Kidney epithelial cell (primary cell): ENCODE measurements at places on chromosomes 2 and 18.

DNA sequence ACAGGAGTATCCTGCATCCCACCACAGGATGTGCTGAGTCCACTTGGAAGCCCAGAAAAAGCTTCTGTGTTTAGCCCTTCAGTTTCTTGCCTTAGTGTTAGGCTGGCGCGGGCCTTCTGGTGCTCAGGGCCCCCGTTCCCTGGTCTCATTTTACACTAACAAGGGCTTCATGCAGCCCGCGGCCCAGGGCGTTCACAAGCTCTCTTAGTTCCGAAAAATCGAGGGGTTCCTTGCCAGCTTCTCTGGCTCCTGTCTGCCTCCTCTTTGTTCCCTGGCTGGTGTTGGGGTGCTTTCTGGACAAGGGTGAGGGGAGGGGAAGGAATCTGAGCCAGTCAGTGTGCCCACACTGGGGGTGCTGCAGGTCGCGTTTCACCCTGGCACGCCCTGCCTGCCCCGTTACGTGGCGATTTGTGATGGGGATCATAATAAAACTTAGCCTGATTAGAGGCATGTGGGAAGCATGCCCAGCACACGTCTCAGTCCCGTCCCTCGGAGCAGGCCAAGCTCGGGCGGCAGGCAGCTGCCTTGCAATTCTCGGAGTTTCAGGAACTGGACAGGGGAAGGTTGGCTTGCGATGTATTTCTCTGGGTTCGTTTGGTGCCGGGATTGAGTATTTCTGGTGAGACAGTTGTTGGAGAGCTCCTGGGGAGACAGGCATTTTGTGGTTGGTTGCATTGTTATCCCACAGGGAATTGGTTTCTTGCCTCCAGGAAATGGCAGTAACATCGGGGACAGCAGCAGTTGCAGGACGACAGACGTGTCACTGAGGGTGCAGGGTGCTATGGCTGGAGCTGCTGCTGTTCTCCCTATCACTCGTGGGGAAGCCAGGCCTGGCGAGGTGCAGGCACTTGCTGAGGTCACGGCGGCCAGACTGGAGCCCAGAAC is 22.9 kb downstream of the SH3BP4 start:
- DNase-seq, result no peak

- no peak for DNase-seq
Measured at GRCh38 chr2:226031647-226032501, 632.4 kb downstream of the NYAP2 start.

- peak; percentile 69 for DNase-seq
Measured at GRCh38 chr2:180411661-180412060, 404.6 kb upstream of the CWC22 start.

- DNase-seq, result no peak
Measured at GRCh38 chr18:26407736-26408601, 140.4 kb downstream of the KCTD1 start.

- DNase-seq, result no peak
Measured at GRCh38 chr18:5588529-5588928, 44.7 kb upstream of the EPB41L3 start.

- DNase-seq, result no peak
Measured at GRCh38 chr18:52553441-52553840, 213.4 kb downstream of the DCC start.

DNA sequence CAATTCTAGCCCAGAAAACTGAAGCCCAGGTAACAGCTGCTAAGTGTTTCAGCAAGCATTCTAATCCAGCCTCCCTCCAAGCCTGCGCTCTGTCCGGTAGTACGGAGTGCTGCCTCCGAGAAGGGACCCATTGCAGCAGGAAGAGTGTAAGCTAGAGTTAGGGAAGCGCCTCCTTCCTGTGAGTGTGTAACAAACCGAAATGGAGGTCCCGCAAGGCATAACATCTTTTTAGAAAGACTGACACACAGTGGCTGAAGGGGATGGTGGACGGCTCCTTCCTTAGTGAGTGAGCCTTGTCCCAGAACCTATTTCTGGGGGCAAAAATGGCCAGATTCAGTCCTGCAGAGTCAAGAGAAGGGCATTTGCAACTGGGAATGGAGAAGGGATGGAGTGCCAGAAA is 12.2 kb downstream of the PKDCC start:
- no peak for DNase-seq

DNA sequence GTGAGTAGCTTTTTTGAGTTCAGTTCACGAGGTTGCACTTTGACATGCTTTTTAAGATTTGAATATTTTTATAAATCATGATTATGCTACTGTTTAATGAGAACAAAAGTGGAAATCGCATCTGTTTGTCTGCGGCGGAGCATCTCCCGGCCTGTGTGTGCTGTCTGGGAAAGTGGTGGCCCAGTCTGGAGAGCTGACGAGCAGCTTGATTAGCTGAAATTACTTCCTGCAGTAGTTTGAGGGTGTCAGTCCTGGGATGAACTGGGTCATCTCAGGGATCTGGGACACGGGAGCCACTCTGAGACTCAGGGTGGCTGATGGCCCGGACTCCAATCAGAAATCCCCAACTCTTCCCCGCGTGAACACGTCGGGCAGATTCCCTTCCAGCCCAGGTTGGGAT is 115.9 kb downstream of the KLHL29 start:
- no peak for DNase-seq

GRCh38 chr2:113986762-113987290 is 96.9 kb downstream of the ACTR3 start:
- DNase-seq, result no peak

GRCh38 chr2:117702098-117702497 is 112.4 kb upstream of the DDX18 start:
- no peak for DNase-seq

DNA sequence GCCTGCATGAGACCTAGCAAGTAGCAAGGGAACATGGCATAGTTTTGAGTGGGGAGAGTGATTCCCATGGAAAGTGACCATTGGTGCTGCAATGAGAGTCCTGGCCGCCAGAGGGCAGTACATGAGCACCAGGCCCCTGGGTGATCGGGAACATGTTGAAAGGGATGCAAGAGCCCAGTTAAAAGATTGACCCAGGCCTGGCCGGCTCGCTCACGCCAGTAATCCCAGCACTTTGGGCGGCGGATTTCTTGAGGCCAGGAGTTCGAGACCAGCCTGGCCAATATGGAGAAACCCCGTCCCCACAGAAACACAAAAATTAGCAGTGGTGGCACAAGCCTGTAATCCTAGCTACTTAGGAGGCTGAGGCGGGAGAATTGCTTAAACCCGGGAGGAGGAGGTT is 22.2 kb downstream of the FAP start:
- DNase-seq, result no peak

DNA sequence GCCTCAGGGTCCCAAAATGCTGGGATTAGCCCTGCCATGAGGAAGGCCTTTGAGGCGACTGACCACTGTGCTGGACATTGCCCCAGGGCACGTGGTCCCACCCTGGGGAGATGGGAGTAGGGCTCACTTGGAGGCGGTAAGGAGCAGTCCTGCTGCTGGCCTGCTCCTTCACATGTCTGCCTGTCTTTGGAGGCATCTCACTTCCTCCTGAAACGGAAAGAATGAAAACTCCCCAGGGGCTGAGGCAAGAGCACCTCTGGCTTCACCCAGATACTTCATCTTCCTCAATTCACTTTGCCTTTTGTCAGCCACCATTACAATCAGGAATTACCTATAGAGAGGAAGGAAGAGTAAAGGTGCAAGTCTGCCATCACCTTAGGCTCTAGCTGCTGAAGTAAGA is 59.9 kb upstream of the GATA6 start:
- no peak for DNase-seq

DNA sequence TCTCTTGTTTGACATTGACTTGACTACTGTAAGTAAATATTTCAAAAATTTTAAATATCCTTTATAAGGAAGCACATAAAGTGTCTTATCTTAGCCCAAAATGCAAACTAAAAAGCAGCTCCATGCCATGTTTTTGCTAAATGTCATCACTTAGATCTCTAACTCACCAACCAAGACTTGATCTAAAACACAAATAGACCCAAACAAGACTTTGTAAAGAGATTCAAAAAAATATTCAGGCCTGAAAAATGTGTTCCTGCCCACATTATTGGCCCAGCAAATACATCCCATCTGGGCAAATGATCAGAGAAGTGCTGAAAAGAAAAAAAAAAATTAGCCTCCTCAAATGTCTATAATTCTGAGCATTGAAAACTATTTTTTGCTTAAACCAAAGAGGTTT is 187.6 kb downstream of the MREG start:
- no peak for DNase-seq
